ENCODE measurements at places on chromosomes 7 and 10. TPM values are rescaled to one million over a fixed set of nuclear protein-coding genes. Genes with fewer than 3 reads are reported as not detected.

DNA sequence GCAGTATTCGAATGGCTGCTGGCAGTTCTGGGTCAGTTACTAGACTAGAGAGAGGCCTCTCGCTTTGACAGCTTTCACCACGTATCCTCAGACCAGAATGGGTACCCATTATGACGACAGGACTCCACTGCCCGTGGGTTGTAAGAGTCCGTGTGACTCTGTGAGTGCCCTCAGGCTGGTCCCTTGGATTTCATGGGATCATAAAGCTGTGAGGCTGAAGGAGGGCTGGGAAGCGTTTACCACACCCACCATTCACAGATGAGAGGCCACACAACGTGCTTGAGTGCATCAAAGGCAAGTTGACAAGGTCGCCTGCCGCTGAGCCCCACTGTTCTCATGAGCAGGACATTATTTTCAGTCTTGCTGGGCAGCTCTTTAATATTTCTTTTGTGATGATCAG is 87.2 kb downstream of the EZH2 start:
- no peak for DNase-seq

- no peak for DNase-seq
Measured at GRCh38 chr10:71253981-71254818, 41.8 kb downstream of the UNC5B start.

DNA sequence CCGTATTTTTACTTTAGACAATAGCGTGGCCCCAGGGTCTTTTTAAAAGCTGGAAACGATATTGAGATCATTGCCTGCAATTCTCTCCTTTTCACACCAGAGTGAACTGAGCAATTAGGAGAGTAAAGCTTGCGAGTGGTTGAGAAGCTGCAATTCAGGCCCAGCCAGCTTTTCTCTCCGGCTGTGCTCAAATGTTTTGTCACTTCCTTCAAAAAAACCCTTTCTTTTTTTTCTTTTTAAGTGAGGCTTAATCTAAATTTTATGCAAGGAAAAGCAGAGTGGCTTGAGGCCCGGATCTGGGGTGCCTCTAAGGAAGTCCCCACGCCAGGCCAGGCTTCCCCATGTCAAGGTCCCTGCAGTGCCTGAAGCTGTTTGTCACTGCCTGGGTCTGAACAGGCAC is 433.9 kb downstream of the GLRX3 start:
- no peak for DNase-seq

The MCM10 gene
- total RNA-seq, result 87.8 TPM

GRCh38 chr10:125023255-125023654 is 81.3 kb downstream of the ZRANB1 start:
- DNase-seq, result no peak

DNA sequence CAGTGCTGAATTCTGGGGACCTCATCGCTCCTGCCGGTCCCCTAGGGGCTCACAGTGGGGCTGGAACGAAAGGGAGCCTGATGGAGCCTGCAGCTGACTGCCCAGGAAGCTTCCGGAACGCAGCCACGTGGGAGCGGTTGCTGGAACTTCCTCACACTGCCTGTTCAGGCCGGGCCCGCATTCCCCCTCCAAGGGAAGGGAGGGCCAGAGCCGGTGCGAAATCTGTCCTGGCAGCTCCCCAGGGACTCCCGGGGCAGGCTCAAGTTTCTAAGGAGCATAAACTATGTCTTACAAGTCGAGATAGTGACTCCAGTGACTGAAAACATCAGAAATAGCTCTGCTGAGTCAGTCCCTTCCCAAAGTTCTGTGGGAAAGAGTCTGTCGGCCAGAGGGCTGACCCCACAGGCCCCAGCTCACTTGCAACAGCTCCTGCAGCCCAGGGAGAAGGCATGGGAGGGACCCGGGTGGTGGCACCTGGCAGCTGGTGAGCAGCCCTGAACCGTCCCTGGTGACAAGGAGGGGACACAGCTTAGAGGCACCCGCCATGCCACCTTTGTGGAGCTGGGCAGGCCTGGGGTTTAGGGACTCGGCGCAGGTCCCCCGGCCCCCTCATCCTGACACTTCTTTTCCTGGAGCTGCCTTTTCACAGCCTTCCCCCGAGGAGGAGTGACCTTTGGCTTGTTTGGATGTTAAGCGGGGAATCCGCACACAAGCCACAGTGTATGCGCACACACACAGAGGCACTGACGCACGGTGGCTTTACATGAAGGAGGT is 47.6 kb downstream of the PDGFA start:
- DNase-seq, result no peak

DNA sequence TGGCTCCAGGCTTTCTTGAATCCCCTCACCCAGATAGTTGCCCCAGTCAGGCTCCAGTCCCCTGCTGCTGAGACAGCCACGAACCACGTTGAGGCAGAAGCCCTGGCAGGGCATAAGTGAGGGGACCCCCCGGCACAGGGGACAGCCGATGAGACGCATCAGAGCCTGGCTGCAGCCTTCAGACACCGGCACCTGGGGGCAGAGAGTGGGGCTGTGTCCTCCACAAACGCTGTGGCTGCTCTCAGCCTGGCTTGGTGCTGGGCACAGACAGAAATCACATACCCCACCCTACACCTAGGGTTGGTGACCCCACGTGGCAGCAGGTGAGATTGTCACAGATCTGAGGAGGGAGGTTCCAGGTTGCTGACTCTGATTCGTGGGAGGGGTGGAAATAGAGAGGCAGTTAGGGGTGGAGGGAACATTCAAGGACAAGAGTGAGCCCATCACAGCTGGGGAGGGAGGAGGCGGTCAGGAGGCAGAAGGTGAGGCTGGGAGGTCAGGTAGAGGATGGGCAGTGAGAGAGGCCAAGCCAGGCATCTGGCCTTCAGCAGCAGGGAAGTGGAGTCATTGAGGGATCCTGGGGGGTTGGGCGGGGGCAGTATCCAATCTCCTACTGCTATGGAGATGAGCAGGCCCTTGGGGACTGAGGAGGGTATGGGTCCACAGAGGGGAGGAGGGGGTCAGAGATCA is 3.2 kb downstream of the GPC2 start:
- peak; percentile 36 for DNase-seq

DNA sequence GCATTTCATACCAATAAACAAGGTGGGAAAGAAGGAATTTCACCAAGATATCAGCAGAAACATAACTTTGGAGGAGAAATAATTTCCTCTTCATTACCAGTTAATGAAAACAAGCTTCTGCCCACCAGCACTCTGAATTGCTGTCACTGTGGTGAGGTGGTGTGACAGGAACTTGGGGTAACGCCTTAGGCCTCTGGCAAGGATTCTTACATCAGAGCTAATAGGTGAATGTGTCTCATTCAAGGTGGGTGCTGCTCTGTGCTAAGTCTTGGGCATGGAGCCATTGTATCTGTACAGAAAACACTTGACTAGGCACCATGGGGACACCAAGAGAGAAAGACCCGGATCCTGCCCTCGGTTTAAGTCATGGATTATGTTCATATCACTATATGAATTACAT is 8.3 kb upstream of the LOXL4 start:
- no peak for DNase-seq

- no peak for DNase-seq
Measured at GRCh38 chr7:117110480-117111315, 157.4 kb downstream of the ST7 start.

The CEP55 gene
- total RNA-seq, result 68.3 TPM

DNA sequence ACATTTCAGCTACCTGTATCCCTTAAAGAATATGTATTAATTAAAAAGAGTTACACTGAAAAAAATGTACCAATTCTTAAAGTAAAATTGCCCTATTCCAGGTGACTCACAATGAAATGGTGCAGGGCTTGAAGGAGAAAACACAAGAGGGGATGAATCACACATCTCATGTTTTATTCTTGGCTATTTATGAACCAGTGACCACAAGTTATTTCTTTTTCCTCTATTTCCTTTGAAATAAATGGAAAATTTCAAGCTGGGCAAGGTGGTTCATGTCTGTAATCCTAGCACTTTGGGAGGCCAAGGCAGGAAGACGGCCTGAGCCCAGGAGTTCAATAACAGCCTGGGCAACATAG is 106.8 kb downstream of the UBE2H start:
- DNase-seq, result no peak

DNA sequence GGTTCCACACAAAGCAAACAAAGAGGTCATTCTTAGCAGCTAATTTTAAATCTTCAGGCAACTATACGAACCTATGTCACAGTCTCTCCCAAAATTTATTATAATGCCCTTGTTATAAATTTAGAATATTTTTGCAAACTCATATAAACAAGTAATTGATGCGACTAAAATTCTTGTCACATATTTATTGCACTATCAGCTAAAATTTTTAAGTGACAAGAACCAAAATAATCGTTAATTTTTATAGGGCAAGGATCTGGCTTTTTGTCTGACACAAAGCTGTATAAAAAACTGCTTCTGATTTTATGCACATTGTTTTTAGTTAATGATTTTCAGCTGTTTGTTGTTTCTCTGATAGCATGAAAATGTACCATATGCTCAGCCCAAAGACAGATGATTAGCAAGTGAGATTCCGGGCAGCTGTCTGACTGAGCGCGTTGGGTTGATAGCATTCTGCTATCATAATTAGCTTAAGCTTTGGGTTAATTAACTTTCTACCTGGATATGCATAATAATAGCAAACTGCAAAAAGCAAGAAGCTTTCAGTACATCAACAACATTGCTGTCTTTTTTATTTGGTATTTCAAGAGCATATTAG is 136.0 kb downstream of the MGMT start:
- DNase-seq, result no peak

GRCh38 chr10:61835069-61835945 is 66.2 kb upstream of the ARID5B start:
- peak; percentile 44 for DNase-seq

DNA sequence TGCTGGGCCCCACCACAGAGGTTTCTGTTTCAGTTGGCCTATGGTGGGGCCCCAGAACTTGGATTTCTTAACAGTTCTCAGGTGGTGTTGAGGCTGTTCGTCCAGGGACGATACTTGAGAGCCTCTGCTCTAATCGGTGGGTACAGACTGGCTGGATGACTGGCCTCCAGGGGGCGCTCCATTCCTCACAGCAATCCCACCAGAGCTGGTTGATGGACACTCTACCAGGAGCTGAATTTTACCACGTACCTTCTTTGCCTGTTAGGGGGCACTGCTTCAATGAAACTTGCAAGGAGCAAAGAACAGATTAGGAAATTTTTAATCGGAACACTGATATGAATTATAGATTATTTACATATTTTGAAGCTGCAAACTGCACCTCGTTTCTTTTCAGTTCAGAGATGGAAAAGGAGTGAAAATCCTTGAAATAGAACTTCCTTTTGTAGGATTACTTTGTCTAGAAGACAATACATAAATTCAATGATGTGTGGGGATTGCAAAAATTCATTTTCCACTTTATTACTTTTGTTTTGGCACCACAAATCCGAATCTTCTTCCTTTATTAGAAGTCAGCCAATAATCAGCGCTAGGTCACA is 44.8 kb downstream of the KBTBD2 start:
- peak; percentile 90 for DNase-seq

DNA sequence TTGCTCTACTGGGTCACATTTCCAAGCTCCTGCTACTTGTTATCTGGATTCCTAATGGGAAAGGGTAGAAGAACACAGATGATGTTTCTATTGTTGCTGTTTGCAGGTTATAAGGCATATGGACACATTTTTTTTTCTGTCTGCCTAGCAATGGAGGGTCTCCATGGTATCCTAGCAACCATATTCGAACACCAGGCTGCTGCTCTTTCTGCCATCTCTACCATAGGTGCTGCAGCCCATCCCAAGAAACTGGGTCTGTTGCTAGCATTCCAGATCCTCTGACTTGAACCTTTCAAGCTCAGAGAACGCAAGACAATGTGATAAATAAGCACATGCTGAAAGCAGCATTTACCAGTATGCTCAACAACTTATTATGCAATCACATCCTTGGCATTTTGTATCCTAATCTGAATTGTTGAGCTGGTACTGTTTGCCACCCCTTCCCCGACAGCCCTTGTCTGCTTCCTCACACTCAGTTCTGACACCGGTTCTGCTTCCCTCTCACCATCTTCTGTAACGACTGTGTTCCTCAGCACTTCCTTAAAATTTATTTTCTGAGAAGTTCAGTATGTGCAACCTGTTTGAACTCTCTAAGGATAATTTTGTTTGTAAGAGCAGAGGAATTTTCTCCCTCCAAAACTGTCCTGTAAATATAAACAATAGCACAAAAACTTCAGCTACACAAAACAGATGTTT is 6.2 kb downstream of the PRKG1 start:
- DNase-seq, result no peak

DNA sequence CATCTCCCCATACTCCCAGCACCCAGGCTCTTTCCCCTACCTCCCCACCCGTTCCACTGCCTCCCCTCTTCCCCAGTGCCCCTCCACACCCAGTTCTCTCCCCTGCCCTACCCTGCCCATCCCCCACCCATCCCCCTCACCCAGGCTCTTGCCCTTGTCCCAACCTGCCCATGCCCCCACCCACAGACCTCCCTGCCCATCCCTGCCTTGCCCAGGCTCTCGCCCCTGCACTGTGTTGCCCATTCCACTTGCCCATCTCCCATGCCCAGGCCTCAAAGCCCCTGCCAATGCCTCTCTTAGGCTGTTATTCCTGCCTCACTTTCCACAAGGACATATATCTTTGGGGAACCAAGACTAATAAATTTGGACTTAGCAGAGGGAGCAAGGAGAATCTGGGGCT is 262.6 kb upstream of the CXCL12 start:
- DNase-seq, result no peak

- DNase-seq, result no peak
Measured at GRCh38 chr10:69871074-69871473, 69.4 kb downstream of the COL13A1 start.

DNA sequence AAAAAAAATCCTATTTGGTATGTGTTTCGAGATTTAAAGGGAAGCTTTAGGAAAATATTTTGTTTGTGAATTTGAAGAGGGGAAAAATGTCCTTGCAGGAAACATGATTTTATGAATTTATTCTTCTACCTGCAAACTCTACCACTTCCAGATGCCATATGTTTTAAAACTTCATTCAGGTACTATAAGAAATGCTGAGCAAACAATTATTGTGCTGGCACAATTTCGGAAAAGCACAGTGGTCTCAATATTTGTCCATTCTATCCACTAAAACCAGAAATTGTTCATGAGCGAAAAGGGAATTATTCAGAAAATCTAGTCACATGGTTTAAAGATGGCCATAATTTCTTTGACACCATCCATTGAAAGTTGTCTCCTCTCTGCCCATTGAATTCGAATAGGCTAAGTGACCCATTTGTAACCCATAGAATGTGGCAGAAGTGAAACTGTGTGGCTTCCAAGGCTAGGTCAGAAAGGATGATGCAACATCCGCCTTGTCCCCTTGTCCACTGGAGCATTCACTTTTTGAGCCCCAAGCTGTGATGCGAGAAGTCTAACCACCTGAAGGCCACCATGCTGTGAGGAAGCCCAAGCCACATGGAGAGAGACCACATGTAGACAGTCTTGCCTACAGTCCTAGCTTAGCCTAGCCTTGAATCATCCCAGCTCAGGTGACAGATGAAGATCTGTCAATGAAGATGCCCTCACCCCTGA is 189.8 kb upstream of the PRKCQ start:
- DNase-seq, result peak; percentile 76

The ACSM6 gene
- total RNA-seq, result not detected

DNA sequence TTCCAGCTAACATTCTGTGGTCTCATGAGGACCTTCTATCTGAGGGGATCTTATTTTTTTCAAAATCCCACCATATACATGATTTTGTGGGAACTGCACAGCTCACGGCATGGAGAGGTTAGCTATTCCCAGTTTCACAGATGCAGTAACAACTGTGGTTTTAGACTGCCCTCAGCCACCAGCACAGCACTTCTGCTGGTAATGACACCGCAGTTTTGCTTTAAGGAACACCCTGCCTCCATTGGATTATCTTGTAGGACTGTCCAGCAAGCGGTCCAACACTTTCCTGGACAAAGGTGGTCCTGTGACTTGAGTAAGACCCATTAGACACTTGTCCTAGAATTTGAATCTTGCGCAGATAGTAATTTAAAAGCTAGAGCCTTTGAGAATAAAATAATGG is 65.3 kb upstream of the SMNDC1 start:
- no peak for DNase-seq
